ENCODE measurements at places on chromosomes 7 and 10.
A peak's percentile ranks its signal among the peaks of the same experiment; 100 is the strongest.

DNA sequence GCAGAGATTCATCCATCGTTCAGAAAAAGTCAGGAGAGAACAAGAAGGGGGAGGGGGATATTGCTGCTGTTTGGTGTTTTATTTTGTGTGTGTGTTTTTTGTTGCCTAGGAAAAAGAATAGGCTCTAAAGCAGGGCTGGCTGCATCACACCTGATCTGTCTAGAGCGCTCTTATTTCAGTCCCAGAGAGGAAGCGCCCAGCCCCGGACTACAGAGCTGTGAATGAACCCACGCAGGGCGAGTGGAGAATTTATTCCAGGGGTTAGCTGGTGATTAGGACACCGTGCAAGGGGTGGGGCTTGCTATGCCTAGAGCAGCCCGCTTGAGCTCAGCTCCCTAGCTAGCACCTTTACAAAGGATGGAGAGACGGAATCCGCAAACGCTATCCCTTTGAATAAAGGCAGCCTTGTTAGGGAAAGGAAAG, 621 bp upstream of the FAM13C start:
- DNase-seq: peak; percentile 88

DNA sequence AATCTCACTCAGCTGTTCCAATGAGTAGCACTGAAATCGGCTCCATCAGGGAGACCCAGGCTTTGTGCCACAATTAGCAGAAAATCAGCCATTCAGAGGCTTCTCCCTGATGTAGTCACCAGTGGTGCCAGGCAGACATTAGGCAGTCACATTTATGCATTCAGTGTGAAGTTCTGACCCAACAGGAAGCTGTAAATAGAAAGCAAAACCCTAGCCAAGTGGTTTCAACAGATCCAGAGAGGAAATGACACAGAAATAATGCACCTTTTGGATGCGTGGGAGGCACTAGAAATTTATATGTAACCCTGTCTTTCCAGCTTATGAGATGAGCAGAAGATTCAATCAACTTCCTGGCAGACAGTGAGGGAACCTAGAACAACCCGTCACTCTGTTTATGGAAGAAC, 186.4 kb downstream of the PDE1C start:
- DNase-seq: peak; percentile 16

DNA sequence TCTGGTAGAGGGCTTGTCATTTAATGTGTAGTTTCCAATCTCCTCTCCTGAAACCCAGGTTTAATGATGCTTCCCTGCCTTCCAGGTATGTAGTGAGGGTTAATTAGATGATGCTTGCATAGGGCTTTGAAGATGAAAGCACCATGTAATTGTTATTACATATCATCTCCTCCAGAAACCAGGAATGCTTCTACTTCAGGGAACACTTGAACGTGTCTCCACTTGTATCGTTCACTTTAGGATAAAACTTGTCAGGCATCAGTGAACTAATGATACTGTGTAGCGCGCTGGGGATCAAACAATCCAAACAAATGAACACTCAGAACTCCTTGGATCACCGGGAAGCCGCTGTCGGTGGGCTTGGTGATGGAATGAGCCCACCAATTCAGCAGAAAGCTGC, 260.9 kb upstream of the FZD8 start:
- no peak for DNase-seq

- DNase-seq: no peak
Measured at GRCh38 chr7:157293413-157293788, 43.4 kb upstream of the DNAJB6 start.

GRCh38 chr10:120336911-120337540, 120.0 kb upstream of the PLPP4 start:
- no peak for DNase-seq

DNA sequence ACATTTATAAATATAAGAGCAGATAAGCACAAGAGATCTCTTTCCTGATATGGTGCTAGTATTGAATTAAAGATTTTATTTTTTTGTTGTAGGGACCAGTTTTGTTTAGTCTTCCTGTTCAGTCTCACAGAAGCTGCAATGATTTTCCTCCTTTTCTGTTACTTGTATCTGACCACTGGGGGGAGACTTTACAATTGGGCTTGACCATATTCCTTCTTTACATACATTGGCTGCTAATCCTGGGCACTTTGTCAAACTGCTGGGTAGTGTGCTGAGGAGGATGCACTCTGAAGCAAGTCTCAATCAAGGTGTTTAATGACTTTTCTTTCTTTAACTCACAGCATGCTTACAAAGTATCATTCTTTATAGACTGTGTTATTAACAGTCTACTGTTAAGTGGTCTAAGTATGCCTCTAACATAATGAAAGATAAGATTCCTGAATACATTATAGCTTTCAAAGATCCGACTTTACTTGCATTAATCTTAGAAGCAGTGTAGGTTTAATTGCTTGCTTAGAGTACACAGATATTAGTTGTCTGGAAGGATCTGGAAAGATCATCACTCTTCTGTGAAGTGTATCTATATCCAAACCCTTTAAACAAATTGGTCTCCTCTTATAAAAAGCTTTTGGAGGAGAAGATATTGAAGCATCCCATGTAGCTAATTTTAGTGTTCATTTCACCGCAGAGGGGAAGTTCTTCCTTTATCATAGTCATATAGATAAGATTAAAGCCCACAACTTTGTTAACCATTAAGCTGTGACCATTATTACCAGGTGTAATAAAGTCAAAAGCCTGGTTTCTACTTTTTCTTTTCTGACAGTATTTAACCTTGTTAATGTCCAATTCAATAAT, 3.1 kb downstream of the PALS2 start:
- no peak for DNase-seq

- peak; percentile 95 for DNase-seq
Measured at GRCh38 chr7:95608359-95609173, 12.2 kb upstream of the PDK4 start.

- no peak for DNase-seq
Measured at GRCh38 chr10:68419376-68419775, 12.3 kb upstream of the RUFY2 start.

DNA sequence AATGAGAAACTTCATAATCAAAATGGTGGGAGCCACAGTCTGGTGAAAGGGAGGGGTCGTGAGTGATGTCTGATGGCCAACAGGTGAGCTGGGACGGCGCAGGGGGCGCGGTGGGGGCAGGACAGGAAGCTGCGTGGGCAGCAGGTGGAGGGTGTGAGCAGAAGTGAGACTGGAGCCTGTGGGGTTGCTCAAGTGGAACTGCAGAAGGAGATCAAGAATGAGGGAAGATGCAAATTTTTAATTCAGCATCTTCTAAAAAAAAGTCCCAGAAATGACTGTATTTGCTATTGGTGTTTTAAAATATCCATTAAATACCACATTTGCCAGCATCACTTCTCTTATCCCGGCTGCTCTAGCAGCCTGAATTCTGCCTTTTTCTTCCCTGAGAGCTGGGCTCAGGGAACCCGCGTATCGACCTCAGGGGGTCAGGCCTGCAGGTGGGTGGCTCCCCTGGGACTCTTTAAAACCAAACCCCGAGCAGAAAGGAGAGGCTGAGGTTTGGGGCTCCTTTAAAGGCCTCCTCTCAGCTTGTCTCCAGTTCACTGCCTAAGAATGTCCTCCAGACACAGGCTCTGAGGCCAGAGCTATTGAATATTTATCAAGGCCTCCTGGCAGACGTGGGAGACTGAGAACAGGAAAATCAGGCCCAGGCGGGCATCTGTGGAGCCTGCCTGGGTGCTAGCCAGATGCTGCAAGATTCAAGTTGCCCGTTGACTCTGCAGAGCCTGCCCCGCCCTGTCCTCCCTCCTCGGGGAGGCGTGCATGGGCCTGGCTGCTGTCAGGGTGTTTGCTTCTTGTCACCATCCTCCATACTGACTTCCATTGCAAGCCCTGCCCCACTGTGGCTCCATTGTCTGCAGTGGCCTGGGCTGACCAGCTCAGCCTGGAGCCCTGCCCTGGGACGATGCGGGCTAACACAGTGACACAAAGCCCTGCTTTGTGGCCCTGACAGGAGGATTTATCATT, 53.9 kb downstream of the SYPL1 start:
- DNase-seq: peak; percentile 65

- no peak for DNase-seq
Measured at GRCh38 chr10:133422223-133422806, 2.1 kb downstream of the SPRN start.

DNA sequence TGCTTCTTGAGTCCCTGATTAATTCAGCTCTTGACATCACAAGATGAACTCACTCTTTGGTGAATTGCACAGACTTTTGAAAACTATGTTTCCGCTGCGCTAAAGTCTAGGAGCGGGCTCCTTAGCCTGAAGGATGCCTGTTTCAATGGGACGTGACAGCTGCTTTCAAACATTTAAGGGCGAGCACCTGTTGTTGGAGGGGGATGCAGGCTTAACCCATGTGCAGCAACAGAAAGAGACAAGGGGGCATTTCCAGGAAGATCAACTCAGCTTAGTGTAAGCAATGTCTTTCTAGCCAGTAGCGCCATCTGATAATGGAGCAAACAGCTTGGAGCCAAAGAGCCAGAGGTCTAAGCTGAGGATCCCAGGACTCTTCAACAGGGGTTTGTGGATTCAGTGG, 8.4 kb upstream of the PFKFB3 start:
- no peak for DNase-seq

DNA sequence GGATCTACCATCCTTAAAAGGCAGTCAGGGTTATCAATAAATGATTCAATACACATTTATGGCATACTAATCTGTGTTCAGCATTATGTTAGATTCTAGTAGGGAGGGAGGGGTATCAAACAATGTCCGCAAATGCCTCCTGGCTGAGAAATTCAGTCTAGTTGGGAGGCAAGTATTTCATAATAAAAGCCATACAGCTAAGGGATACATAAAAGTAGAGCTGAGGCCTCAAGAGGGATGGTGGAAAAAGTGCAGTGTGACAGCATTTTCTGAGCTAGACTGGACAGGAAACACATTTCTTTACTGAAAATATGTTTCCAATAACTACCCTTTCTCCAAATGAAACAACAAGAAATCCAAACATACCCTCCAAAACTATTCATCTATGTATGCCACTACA, 152.8 kb upstream of the LRRN3 start:
- no peak for DNase-seq

DNA sequence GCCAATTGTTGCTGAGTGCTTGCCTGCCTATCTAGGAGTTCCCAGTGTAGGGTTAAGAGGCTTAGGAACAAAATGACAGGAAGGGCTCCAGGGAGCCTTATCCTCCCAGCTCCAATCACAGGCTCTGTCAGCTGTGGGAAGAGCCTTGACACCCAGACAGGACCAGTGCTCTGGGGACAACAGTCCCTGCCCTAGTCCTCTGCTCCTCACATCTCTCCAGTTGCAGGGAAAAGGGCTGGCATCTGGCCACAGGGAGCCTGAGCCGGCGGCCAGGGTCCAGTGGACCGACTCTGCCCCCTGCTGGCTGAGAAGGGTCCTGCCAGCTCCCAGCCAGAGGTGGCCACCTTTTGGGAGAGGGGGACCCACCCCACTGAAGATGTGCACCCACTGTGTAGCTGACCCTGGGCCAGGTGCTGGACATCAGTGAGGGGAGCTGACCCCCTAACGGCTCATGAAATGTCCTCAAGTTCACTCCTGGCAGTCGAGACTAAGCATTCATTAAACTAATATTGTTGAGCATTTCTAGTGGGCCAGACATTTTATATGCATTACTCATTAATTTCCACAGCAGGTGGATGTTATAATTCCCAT, 17.6 kb downstream of the DNAJB12 start:
- DNase-seq: peak; percentile 93

GRCh38 chr7:128025380-128025779, 5.9 kb downstream of the LRRC4 start:
- DNase-seq: no peak

DNA sequence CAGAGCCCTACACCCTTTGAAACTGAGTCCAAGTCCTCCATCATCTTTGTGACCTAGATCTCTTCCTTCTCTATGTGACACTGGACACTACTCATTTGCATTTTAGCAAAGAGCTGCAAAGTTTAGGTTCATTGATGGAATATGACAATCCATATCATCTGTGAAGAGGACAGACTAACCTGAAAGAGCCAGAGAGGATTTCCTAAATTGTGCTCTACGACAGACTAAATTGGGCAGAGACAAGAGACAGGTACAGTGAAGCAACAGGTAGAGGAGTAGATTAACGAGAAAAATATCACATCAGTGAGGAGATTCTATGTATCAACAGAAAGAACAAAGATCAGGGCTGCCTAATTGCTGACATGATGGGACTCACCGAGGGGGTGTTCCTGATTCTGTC, at the start of gene TAS2R3:
TSS of gene TAS2R3 (plus strand) at position 301 of the 400 bp plus-strand sequence. CDS start at position 363, 62 bp downstream.
- no peak for DNase-seq
